Fibroblast of villous mesenchyme (primary cell): ENCODE measurements at places on chromosomes 2 and 18. TPM values are rescaled to one million over a fixed set of nuclear protein-coding genes. Genes with fewer than 3 reads are reported as not detected.

FAM110C gene
- not detected in 2 replicates for total RNA-seq

DNA sequence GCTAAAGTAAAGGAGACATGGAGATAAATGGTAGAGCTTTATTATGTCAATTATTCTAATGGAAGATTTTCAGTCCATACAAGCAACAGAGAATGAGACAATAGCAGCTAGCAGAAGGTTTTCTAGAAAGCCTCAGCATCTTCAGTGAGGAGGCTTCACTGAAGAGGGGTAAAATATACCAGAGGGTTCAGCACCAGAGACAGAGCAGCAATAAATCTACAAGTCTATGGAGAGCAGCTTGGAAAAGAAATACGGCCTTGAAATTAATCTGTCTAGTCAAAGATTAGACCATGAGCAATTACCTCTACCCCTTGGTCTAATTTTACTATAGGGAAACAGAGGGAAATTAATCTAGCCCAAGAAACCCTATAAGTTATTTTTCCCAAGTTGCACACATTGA is 185.7 kb upstream of the CRIM1 start:
- no peak for DNase-seq

FER1L5 gene
- total RNA-seq, result 0.64 and 0.86 TPM in 2 replicates

DNA sequence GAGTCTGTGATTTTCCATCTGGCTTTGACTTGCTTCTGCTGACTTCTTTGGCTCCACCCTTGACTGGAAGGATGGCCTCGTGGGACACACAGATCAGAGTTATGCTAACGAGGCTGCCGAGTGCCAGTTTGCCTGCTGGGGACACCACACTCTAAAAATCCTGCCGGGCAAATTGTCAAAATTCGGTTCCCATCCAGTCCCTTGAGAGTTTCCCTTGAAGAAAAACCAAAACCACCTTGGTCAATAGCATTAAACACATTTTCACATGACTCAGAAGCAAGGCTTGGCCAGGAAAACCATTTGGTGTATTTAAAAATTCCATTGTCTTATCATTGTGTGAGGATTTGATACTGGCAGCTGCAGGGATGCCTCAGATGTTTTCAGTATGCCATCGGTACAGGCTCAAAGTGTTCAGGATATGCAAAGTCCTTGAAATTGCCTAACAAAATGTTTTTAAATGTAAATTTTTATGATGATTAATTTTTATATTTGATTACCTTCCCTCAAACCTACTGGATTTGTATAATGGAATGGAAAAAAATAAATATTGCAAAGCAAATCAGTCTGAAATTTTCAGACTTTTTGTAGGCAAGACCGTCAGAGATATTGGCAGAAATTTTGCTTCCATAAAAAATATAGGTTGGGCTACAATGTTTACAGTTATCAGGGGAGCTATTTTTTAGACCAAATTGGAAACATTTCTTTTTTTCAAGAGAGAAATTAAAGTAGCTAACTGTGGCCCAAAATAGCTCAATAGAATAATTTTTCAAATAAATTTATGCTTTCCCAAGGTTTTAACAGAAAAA is 41.6 kb downstream of the KCNE4 start:
- peak; percentile 21 for DNase-seq

DNA sequence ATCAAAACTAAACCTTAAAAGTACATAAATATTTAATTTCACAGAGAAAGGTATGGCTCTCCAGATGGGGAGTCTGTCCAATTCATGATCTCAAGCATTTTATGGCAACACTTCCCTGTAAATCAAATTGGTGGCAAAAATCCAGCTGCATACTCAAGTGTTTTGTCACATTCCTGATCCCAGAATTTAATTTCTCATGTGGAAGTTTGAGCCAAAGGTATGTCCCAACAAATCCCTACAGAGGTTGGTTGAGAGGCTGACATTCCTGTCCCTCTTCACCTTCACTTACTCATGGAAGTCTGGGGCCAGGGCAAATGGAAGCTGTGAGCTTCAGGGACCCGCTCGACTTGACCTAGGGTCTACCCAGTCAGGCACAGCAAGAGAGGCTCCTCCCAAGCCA is 17.7 kb downstream of the KLF7 start:
- peak; percentile 62 for DNase-seq

SOCS6 gene
- total RNA-seq, result 30.9 and 34.5 TPM in 2 replicates

DNAJC5G gene
- not detected in 2 replicates for total RNA-seq

GRCh38 chr2:236221798-236222197 is 42.4 kb downstream of the ASB18 start:
- DNase-seq, result no peak

GIGYF2 gene
- 46.4 and 63.9 TPM in 2 replicates for total RNA-seq

- peak; percentile 3 for DNase-seq
Measured at GRCh38 chr18:59593291-59593717, 103.9 kb downstream of the CCBE1 start.

DNA sequence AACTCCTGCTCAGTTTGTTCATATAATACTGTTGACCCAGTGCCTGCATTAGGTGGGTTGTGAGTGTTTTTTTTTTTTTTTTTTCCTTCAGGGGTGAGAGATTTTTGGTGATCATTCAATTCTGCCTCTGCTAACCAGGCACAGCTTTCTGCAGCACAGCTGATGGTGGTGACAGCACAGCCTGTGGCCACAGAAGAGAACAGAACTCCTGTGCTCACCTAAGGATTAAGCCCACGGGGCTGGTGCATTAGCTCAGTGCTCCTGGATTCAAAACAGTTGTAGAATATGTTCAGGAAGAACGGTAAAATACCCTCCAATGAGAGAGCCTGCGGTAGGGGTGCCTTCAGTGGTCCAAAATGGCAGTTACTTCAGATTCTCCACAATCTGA is 42.0 kb downstream of the PKP4 start:
- no peak for DNase-seq

FBXO15 gene
- total RNA-seq, result 0.32 and 0.43 TPM in 2 replicates

ADCYAP1 gene
- total RNA-seq, result not detected in 2 replicates

DNA sequence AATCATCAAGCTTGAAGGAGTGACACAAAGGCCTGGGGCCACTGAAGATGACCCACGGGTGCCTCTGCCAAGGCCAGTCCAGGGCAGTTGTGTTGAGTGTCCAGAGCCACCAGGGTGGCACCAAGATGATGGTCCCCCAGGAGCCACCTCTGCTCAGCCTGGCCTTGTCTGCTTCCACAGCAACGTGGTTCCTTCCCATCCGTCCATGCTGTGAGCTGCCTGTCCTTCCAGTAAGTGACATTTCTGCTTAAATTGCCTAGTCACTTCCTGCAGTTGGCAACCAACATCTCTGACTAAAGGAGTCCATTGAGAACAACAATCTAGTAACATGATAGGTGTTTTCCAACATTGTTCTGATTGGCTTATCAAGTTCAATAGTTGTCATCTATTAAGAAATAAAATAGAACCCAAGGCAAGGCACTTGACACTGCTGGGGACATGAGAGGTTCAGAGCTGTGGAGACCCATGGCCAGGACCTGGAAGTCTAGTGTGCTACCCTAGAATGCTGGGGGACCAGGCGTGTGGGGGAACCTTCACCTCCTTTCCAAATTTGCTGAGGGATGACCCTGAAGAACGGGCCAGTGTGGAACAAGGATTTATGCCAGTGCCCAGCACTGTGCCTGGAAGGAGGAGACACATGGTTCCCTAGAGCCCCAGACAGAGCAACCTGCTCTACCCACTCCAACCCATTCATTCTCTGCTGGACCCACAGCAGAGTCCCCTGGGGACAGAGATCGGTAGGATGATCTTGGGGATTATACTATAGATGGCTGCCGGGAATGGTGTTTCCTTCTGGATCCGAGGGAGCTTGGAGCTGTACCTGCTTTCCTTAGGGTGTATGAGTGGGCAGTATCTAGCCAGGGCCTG is 98.9 kb upstream of the EPC2 start:
- no peak for DNase-seq

DNA sequence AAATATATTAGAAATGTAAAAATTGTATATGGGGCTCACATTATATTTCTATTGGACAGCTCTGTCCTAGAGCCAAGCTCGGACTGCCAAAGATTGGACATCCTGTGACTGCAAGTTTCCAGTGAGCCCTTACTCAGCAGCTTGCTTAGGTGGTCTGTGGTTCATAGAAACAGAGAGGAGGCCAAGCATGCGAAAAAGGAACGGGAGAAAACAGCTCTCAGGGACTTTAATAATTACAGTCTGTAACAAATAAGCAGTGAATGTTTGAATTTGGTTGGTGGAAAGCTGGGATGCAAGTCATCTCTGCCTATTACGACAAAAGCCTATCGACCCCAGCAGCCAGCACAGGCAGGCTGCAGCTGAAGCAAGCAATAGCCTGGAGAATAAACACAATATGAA is 35.6 kb downstream of the WIPF1 start:
- DNase-seq, result no peak

GRCh38 chr2:173404841-173405750 is 50.4 kb downstream of the CDCA7 start:
- no peak for DNase-seq

TGIF1 gene
- 114 and 136 TPM in 2 replicates for total RNA-seq

DSG1 gene
- not detected in 2 replicates for total RNA-seq

RFTN2 gene
- 4.7 and 6.4 TPM in 2 replicates for total RNA-seq

DNA sequence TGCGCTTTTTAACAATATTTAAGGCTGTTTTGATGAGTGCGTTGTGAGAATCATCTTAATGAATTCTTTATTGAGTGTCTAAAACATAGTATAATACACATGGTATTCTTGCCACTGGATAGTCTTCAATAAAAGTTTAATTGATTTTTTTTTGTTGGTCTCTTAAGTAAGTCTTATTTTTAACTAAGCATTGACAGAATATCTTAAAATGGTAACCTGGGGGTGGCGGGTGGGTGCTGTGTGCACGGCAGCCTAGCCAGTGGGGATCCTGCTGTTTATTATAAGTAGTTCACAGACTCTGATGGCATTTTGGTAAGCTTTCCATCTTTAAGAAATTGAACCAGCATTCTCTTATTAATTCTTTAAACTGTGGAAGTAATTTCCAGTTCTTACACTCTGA is 6.0 kb downstream of the SOX11 start:
- no peak for DNase-seq

TUBA4A gene
- total RNA-seq, result 6.1 and 27.6 TPM in 2 replicates

SNED1 gene
- total RNA-seq, result 5.5 and 6.5 TPM in 2 replicates

DNA sequence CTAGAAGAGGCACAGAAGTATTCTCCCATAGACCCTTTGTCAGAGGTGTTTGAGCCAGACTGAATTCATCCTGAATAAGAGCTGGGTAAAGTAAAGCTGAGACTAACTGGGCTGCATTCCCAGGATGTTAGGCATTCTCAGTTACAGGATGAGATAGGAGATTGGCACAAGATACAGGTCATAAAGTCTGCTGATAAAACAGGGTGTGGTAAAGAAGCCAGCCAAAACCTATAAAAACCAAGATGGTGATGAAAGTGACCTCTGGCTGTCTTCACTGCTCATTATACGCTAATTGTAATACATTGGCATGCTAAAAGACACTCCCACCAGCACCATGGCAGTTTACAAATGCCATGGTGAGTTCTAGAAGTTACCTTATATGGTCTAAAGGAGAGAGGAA is 364.9 kb upstream of the TMEFF2 start:
- no peak for DNase-seq

GRCh38 chr2:228917220-228917619 is 353.9 kb downstream of the PID1 start:
- peak; percentile 31 for DNase-seq

DNA sequence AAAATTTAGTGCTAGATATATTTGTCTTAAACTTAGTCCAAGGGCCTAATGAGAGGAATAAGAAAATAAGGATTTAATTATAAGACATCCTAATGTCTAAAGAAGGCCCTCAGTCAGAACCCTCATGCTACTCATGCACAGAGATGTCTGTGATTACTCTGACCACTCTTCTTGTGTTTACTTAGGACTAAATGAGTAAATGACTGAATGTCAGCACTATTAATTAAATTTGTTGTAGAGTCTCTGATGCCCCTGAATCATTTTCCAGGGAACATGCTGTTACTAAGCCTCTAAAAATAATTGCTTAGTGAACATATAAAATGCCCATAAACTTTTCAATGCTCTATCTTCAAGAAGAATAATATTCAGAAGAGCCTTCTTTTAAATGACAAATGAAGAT is 32.4 kb downstream of the GULP1 start:
- DNase-seq, result no peak

DNA sequence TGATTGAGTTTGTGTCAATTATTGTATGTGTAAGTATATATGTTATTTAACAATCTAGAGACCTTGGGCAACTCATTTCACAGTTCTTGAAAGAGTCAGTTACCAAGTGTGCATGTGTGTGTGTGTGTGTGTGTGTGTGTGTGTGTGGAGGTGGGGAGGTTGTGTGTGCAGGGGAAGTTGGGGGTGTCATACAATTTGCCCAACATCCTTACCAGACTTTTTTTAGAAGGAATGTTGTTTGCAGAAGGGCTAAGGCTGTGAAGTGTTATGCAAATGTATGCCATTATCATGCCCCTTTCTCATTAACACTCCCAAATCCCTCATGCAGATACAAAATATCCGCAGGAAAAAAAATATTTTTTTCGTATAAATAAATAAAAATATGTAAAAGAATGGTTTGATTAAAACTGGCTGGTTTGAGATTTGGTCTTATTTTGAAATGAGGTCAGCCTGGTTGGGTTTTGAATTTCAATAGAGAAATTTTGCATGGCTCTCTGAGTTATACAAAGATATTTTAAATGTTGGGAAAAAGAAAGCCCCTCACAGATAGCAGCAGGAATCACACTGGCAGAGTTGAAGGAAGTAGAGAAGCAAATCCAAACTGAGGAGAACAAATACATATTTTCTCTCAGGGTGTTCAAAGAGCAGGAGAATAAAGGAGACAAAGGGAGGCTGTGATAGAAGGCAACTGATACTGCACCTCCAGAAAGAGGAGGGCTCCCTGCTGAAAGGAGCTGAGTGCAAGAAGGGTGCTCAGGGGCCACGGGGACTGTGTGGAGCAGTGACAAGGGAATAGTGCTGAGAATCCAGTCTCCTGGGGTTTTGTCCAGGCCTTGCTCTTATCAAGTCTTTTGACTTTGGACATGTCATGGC is 1365.5 kb upstream of the CELF4 start:
- no peak for DNase-seq

CFC1 gene
- total RNA-seq, result not detected in 2 replicates

DNA sequence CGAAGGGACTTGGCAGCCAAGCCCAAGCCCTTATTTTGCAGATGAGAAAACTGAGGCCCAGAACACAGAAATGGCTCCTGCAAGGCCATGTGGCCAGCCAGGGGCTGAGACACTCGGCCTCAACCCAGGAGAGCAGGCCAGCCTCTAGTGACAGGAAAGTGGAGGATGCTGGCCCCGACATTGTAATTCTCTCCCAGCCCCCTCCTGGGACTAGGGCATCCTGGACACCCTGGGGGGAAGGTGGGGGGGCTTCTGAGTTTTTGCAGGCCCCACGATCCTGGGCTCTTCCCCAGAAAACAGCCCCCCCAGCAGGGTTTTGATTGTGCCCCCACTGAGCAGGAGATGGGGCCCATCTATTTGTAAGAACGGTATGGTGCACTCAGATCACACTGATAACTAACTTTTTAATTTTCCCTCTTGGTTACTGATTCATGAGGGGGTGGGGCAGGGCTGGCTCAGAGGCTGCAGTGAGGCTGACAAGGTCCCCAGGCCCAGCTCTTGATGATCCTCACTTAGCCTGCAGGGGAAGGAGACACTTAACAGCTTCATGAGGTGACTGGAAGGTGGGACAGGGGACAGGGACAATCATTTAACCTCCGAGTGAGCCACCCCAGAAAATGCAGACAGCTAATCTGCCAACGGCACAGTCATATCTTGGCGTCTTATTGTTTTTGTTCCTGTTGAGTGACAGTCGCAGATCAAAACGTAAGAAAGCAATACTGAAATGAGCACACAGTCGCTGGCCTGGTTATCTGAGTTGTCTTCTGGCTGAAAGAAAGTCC is 18.9 kb downstream of the SMAD7 start:
- no peak for DNase-seq

GRCh38 chr2:127067620-127068350 is 39.2 kb downstream of the BIN1 start:
- DNase-seq, result peak; percentile 79

GRCh38 chr18:43130716-43131260 is 15.3 kb upstream of the RIT2 start:
- DNase-seq, result no peak

- DNase-seq, result peak; percentile 96
Measured at GRCh38 chr2:200786423-200786822, 25.3 kb upstream of the BZW1 start.
